ENCODE measurements at places on chromosomes 13 and 19. TPM values are rescaled to one million over a fixed set of nuclear protein-coding genes. Genes with fewer than 3 reads are reported as not detected.

CPB2 gene
- total RNA-seq: not detected

C1QTNF9 gene
- total RNA-seq: not detected

DNAJC15 gene
- total RNA-seq: 25.2 TPM

B3GNT3 gene
- 0.13 TPM for total RNA-seq

LINGO3 gene
- not detected for total RNA-seq

EDNRB gene
- 7.3 TPM for total RNA-seq

KIR3DL2 gene
- not detected for total RNA-seq

SLC39A3 gene
- 43.2 TPM for total RNA-seq

SAFB2 gene
- total RNA-seq: 18.2 TPM

DENND1C gene
- not detected for total RNA-seq

OR7A17 gene
- not detected for total RNA-seq

Data from mammary microvascular endothelial cell (primary cell).